ENCODE measurements at places on chromosomes 7 and 10.

- no peak for DNase-seq
Measured at GRCh38 chr10:30554440-30554825, 75.1 kb downstream of the LYZL2 start.

DNA sequence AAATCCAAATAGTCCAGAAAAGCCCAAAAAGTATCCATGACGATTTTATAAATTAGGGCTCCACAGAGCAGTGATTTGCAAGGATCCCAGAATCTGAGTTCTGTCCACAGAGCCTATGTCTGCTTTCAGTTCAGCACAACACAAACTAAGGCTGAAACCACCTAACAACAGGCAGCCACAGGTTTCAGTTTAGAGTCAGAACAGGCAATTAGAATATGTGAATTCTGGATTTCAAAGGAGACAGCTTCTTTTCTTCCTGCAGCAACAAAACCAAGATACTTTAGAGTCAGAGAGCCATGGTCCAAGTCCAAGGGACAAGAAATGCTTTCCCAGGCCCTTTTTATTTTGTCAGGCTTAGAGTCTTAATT is 23.6 kb downstream of the IFIT3 start:
- no peak for DNase-seq

DNA sequence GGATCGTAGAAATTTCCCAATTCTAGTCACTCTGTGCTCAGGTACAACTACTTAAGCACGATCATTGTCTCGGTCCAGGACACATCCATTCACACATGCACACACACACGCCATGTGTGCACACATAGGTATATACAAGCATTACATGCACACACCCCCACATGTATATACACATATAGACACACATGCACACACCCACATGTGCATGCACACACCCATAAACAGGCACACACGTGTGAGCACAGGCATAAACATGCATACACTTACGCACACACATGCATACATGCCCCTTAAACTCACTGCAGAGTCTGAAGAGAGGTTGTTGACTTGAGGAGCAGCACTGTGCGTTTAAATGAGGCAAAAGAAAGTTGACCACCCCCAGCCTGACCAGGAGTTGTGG is 32.5 kb upstream of the INSIG1 start:
- no peak for DNase-seq

- DNase-seq = no peak
Measured at GRCh38 chr10:78966182-78966787, 102.5 kb upstream of the ZMIZ1 start.

GRCh38 chr10:88136712-88137111 is 273.3 kb downstream of the PTEN start:
- no peak for DNase-seq

DNA sequence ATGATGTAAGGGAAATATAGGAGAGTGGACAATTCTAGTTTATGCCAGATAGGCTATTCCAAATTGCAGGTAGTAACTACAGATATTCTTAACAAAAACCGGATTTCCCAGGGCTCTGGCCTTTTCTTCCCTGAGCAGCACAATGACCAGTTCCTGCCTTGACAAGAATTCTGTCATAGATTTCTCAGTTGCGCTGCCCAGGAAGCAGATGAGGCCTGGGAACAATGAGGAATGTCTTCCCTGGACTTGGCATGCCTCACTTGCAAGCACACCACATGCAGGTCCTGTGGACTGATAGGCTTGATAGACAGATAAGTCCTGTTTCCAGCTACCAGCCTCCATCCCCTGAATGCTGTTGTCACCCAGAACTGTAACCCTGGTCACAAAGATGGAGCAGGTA is 174.5 kb upstream of the PRSS58 start:
- no peak for DNase-seq

DNA sequence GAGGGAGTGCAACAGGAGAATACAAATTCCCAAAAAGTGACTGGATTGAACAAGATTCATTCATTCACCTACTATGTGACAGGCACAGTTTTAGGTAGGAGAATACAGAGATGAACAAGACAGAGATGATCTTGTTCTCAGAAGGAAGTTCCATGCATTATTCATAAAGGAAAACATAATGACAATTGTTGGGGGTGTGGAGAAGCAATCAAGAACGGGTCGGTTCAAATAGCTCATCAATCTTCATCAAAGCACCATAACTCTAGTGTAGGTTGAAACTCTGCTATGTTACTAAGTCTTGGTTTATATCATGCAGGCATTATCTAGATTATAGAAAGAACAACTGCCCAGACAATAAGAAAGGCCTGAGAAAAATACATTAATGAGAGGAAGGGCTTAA is 243.7 kb downstream of the DGKI start:
- DNase-seq = no peak

- no peak for DNase-seq
Measured at GRCh38 chr7:2040893-2041270, 191.9 kb downstream of the MAD1L1 start.

DNA sequence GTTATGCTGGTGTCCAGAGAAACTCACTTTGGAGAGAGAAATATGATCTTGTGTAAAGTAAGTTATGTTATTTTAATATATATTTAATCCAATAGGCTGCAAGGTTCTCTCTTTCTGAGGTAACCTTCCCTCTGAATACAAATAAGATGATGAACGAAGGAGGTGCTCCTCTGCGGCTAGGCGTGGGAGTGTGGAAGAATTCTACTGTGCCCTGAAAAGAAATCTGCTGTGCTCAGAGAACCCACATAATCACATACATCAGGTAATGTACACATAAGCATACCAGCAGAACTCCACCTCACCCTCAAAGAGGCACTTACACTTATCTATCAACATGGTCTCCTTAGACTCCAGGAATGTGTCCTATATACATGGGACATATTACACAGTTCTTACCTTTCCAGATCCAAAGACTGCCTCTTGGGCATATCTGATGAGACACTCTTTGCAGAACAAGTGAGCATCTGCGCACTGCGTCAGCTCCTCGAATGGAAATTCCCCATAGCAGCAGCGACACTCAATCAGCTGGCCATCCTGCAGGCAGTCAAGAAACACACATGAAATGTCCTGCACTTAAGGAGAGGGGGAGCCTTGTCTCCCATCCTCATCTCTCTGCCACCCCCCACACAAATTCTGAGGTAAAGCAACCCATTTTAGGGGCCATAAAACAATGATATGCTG is 66.7 kb downstream of the RNF216 start:
- DNase-seq = no peak

DNA sequence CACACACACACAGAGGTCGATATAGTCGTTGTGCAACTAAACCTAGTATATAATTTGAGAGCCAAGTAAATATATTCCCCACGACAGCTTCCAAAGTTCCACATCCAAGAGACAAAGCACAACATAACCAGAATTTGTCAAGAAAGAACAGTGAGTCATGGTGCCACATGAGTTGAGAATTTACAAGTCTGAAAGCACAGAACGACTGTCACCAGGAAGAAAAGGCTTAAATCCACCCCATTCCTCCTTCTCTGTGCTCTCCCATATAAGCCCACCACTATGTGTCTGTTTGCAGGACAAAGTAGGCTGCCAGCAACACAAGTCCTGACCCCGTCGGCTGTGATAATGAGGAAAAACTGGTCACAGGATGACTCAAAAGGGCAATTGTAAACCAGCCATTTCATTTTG is 32.8 kb downstream of the GSAP start:
- DNase-seq = no peak

- DNase-seq = no peak
Measured at GRCh38 chr7:39493934-39494333, 72.3 kb upstream of the YAE1 start.

- DNase-seq = no peak
Measured at GRCh38 chr7:2023877-2024566, 208.7 kb downstream of the MAD1L1 start.

Measured in substantia nigra (tissue), 51 donors.